ENCODE measurements at places on chromosomes 5 and 9. TPM values are rescaled to one million over a fixed set of nuclear protein-coding genes. Genes with fewer than 3 reads are reported as not detected.

The CCL27 gene
- total RNA-seq, result 0.49 TPM

The NRG2 gene
- total RNA-seq, result 0.23 TPM

The PHYHD1 gene
- 2.0 TPM for total RNA-seq

The IL9 gene
- total RNA-seq, result not detected

The STK32A gene
- total RNA-seq, result 3.3 TPM

The TPPP gene
- 0.17 TPM for total RNA-seq

The PCDHGA6 gene
- total RNA-seq, result 0.44 TPM
